ENCODE measurements at places on chromosomes 12 and 14.

DNA sequence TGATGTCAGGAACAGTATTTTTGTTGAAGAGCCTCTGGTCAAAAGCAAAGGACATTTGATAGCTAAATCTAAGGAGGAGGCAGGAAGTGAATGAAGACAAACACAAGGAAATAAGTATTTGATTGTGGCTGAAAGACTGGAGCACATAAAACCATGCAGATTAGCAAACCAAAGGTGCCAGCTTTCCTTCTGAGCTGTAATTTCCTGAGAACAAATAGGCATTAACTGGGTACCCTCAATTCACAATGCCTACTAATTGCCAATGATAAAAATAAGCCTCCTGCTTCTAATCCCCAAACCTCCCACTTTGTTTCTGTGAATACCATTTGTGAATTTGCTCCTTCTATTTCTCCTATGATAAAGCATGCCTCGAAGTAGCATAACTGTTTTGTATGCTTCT lies 1279.6 kb upstream of the USP15 start:
- no peak for DNase-seq

DNA sequence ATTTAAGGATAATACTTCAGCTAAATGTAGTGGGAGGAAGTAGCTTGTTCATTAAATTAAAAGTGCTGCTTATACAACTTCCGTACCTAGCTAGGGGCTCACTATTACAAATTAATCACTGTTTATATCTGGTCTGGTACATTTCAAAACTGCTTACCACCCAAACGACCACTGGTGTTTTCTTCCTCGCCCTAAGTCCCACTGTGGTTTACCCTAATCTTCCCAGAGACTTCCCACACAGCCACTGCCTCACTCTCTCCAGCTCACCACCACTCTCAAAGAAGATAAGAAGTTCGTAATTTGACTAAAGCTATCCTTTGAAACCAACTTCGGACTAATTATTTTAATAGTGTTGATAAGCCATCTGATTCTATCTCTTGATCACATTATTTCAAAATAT lies 62.6 kb downstream of the PLXNC1 start:
- DNase-seq: no peak

DNA sequence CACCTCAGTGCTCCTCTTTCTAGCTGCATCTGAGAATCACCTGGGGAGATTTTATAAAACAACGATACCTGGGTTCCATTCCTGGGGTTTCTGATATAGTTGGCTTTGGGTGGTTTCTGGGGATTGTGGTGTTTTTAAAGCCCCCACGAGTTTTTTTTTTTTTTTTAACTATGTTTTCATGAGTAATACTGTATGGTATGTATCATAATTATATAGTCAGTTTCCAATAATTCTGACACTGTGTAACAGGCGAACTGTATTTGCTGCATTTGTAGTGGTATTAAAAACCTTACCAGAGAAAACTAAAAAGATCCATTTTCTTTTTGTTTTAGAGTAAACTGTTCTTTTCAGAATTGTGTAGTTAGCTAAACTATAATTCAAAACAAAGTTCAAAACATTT lies 84.9 kb downstream of the SRGAP1 start:
- no peak for DNase-seq

DNA sequence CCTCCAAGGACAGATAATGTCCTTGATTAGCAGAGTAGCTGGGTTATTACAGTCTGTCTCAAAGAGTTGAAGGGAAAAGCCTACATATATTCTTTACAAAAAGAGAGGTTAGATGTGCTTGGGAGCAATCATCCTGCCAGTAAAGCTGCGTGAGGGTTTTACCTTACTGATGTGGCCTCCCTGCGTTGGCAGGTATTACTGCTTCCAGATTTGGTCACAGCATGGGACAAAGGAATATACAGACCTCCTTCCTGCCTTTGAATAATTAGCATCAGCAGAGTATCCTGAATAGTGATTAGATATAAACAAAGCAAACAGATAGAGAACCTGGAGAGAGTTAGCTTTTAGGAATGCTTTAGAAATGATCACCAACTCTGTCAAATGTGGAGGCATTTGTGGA lies 69.6 kb downstream of the TMTC2 start:
- no peak for DNase-seq

- no peak for DNase-seq
Observed at GRCh38 chr12:69583203-69583602, 2.1 kb upstream of the CCT2 start.

DNA sequence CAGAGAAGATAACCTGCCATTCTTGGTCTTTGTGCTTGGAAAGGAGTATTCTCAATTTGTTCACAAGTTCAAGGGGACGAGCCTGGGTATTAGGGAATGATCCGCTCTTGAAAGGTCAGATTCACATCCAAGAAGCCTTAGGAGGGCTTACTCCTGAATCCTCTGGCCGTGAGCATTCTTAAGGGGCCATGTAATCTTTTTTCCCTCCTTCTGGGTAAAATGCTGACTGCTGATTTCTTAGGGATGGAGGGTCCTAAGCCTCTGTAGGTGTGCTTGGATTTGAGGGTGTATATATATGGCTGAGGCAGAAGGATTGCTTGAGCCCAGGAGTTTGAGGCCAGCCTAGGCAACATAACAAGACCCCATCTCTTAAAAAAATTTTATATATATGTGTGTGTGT lies 149.1 kb downstream of the TSPAN9 start:
- DNase-seq: no peak
